ENCODE measurements at places on chromosomes 13 and 19.

- no peak for DNase-seq
These were observed 75.9 kb downstream of the FRY start for GRCh38 chr13:32107474-32107873.

DNA sequence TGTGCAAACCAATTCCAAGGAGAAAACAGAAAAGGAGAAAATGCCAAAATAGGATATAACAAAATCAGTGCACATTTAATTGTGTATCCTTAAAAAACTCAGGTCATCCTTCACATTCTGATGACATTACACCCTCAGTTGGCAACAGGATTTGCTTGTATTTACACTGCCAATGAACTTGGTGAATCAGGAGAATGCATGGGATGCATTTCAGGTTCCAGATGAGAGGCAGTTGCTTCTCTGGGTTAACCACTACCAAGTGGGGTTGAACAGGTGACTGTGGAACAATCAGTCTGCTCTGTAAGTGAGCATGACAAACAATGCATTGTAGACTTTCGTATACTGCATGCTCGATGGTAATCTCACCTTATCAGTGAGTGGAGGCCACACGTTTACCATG is 79.1 kb downstream of the STARD13 start:
- no peak for DNase-seq

DNA sequence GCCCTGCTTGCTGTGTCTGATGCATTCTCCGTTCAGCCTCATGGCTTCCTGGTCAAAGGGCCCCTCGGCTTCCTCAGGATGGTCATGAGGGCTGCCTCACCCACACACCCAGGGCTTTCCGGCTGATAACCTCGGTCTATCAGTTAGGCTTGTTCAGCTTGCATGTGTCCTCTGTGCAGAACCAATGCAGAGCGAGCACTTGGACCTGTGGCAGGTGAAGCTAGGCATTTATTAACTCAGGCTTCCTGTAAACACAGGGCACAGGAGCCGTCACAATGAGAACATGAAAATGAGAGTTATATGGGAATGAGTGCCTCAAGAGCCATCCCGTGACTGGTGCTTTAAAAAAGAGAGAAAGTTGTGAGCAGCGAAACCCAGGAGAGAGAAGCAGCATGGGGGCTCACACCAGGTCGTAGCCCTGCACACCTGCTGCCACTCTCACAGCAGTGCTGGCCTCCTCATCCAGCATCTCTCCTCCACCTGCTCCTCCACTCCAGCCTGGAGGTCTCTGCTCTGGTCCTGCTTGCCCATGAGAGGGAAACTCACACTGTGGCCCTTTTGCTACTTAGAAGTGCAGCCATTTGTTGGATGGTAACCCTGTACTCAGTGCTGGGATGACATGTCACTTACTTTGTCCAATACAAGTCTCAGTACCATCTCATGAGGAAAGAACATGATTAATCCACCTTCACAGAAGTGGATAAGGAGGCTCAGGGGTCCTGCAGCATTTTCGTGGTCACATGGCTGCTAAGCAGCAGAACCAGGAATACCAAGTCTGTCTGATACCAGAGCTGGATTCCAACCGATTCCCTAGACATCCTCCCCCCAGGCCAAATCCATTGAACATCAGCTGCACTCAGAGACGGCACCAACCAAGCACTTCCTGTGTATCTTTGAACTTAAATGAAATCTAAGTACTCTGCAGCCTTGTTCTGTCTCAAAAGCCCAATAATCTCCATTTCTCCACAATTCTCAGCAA is 50.5 kb upstream of the IRS2 start:
- DNase-seq, result no peak

GRCh38 chr13:98802559-98802958 is 50.1 kb upstream of the SLC15A1 start:
- DNase-seq, result no peak

DNA sequence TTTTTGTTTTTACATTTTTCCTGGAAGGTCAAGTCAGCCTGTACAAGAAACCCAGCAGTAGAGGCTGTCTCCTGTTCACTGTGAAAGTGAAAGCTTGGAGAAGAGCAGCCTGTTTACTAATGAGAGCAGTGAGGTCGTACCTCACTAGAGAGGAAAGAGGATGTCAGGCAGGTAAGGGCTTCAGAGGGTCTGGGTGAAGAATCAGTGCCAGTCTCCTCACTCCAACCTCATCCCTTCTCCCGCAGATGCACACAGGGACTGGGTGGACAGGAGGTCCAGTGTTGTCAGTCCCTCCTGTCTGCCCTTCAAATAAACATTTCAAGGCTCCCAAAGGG is 462.5 kb downstream of the KLF5 start:
- no peak for DNase-seq

GRCh38 chr13:31538067-31539042 is 201.0 kb upstream of the RXFP2 start:
- DNase-seq, result peak; percentile 40

DNA sequence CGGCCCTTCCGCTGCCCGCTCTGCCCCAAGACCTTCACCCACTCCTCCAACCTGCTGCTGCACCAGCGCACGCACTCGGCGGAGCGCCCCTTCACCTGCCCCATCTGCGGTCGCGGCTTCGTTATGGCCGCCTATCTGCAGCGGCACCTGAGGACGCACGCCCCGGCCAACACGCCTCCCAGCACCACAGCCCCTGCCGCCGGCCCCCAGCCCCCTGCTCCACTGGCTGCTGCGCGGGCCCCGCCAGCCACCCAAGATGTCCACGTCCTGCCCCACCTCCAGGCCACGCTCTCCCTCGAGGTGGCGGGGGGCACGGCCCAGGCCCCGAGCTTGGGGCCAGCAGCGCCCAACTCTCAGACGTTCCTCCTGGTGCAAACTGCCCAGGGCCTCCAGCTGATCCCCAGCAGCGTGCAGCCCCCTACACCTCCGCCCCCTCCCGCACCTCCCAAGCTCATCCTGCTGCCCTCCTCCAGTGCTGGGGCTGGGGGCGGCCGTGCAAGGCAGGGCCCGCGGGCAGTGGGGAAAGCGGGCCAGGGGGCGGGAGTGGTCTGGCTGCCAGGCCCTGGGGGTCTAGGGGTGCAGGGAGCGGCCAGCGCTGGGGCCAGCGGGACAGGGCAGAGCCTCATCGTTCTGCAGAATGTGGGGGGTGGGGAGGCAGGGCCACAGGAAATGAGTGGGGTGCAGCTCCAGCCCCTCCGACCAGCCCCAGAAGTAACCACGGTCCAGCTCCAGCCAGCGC is 1.9 kb upstream of the NAT14 start:
- no peak for DNase-seq

DNA sequence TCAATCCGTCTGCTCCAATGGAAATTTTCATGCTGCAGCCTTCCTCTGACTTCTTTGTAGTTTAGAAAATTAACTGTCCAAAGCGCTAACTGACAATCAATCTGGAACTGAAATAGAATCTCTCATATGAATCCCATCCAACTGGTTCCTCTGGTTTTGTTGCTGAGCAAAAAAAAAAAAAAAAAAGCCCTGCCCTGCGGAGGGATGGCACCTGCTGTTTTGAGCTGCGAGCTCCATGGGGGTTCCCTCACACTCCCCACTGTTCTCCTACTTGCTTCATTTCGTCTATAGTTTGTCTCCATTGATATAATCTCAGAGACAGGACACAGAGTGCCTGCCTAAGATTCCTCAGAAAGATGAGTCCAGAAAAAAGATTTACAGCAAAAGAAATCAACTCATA is 33.4 kb downstream of the FAAP24 start:
- DNase-seq, result no peak

Measured in AG08396 (cell line).